ENCODE measurements at places on chromosomes 12 and 14. TPM values are rescaled to one million over a fixed set of nuclear protein-coding genes. Genes with fewer than 3 reads are reported as not detected.

The ZNF891 gene
- total RNA-seq = 0.63 TPM

The GYS2 gene
- not detected for total RNA-seq

The TRHDE gene
- 5.8 TPM for total RNA-seq

The TMEM63C gene
- 1.1 TPM for total RNA-seq

The HOTAIR gene
- total RNA-seq = 0.55 TPM

Measured in kidney epithelial cell (primary cell).